GM18507 (cell line): ENCODE measurements at places on chromosomes 2 and 18.

- DNase-seq, result no peak
Measured at GRCh38 chr2:230400041-230400440, 16.0 kb upstream of the SP100 start.

DNA sequence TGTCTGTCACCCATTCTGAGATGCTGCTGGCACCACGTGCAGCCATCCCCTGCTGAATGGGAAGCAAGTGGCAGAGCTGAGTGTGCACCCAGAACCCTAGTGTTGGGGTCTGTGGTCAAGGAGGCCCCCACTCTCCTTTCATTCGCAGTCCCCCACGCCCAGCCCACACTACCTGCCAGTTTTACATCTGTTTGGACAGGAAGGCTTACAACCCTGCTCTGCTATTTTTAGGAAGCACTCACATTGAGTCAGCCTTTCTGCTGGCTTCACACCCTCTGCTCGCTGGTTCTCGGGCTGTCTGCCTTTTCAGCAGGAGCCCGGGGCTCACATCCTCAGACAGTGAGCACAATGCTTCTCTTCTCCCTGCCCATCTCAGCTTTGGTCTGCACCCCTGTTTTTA lies 10.7 kb upstream of the ADCY3 start:
- DNase-seq, result peak; percentile 54

- no peak for DNase-seq
Measured at GRCh38 chr18:59249199-59249774, 24.0 kb downstream of the RAX start.

GRCh38 chr2:121019071-121019470 lies 265.9 kb downstream of the TFCP2L1 start:
- no peak for DNase-seq

GRCh38 chr2:152223977-152224376 lies 48.4 kb upstream of the STAM2 start:
- no peak for DNase-seq

DNA sequence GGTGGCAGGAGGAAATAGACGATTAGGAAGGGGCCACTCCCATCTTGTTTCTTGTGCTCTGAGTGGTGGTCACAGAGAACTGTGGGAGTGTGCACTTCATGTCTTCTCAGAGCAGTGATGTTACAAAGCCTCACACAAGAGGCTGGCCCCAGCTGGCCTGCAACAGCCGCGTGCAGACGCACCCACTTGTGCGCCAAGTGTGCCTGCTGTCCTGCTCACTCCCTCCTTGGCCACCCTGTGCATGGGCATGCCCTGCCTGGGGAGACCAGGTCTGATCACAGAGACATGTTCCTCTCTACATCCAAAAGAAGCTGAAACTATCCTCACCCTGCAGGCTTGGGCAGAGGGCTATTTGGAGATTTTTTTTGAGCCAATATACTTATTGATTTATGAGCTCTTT lies 108.4 kb downstream of the MRO start:
- no peak for DNase-seq

DNA sequence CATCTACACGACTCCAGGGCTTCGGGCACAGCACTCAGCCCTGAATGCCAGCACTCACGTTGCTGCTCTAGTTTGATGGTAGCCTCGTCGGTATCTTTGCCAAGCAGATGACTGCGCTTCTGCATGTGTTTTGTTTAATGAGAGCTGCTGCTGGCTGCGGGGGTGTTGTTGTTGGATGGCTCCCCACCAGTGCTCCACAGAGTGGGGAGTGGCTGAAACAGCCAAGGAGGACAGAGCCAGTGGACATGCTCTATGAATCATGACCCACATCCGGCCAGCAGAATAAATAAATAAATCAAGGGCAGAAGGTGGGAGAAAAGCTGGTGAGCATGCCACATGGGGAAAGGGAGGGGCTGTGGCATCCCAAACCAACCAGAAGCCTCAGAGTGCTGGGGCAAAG lies 131.2 kb upstream of the SOX11 start:
- no peak for DNase-seq
